MM.1S (cell line): ENCODE measurements at places on chromosomes 3 and 15.

DNA sequence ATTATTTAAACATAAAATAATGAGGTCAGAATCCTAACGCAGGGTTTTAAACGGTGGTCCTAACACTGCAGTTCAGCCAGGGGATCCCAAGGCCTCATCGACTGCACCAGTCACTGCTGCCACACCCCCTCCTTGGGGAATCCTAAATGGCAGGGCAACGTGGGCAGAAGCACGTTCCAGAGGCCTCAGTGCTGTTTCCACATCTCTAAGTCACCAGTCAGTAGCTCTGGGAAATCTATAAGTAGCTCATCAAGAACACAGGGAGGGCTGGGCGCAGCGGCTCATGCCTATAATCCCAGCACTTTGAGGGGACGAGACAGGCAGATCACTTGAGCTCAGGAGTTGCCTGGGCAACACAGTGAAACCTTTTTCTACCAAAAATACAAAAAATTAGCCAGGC, 47.5 kb downstream of the PRTG start:
- no peak for DNase-seq

DNA sequence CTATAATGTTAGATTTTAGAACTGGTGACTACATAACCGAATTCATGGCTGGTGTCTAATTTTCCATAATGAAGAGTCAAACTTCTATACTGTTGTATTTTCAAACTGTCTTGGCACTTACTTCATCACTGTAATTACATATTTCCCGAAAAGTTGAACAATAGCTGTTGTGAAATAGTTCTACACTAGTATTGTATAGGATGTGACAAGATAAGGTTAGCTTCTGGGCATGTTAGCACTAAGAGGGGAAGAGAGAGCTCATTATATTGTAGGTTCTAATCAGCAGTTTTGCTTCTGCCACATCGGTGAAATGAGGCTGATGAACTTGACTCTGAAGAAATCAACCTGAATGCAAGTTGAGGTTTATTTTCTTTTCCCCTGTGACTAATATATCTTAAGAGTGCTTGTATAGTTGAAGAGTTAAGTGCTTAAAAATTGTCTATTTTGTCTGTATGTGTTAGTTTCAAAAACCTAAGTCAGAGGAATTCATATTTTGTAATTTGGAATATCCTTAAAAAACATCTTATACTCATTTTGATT, 8.9 kb downstream of the GYG1 start:
- peak; percentile 25 for DNase-seq

DNA sequence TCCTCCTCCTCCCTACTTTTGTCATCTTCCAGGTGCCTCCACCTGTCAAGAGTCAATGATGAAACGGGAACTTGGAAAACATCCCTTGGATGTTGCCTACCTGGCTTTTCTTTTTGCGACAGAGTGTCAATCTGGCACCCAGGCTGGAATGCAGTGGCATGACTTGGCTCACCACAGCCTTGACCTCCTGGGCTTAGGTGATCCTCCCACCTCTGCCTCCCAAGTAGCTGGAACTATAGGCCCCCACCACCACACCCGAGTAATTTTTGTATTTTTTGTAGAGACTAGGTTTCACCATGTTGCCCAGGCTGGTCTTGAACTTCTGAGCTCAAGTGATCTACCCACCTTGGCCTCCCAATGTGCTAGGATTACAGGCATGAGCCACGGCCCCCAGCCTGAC, 42.8 kb downstream of the GPR160 start:
- no peak for DNase-seq

GRCh38 chr3:159721324-159721723, 267.3 kb upstream of the IL12A start:
- DNase-seq: peak; percentile 2

- DNase-seq: no peak
Measured at GRCh38 chr3:70855149-70855548, 542.7 kb upstream of the MDFIC2 start.
